ENCODE measurements at places on chromosomes 12 and 14.

DNA sequence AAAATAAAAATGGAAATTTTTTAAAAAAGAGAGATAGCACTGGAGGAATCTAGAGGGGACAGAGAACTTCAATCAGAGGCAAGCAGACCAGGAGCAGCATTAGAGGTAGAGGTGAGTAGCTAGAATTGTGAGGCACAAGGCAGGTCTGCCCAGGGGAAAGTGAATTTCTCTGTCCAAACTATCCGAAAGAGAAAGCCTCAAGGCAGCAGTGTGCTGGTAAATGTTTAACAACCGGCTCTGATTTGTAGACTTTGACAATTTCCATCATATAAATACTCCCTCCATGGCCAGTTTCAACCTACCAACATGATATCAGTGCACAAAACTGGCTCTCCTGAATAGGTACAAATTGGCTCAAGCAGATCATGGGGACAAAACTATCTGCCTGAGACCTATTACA, 160.6 kb upstream of the EGLN3 start:
- DNase-seq, result no peak

DNA sequence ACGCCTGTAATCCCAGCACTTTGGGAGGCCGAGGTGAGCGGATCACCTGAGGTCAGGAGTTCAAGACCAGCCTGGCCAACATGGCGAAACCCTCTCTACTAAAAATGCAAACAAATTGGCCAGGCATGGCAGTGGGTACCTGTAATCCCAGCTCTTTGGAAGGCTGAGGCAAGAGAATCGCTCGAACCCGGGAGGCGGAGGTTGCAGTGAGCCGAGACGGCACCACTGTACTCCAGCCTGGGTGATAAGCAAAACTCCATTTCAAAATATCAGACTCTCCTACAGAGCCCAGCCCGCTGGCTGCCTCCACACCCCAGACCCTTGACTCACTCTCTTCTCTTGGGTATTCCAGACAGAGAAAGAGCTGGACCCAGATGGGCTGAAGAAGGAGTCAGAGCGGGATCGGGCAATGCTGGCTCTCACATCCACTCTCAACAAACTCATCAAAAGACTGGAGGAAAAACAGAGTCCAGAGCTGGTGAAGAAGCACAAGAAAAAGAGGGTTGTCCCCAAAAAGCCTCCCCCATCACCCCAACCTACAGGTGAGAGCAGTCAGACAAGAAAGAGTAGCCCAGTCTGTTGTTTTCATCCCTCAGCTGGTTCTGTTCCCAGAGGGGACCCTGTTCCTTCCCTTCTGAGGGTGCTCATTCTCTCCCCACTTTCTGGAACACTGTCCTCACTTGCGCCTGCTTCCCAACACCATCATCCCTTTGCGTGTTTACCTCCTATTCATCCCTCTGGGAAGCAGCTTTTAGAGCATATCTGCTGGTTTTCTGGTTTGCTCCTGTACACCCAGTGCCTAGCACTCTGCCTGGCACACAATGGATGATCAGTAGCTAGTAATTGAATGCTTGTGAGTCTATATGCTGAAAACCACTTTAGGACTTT, 19.7 kb downstream of the AGAP2 start:
- DNase-seq, result no peak

- DNase-seq, result no peak
These were observed 114.5 kb upstream of the NCOR2 start for GRCh38 chr12:124681779-124682391.

GRCh38 chr14:72471346-72471745, 422.6 kb downstream of the DPF3 start:
- no peak for DNase-seq

DNA sequence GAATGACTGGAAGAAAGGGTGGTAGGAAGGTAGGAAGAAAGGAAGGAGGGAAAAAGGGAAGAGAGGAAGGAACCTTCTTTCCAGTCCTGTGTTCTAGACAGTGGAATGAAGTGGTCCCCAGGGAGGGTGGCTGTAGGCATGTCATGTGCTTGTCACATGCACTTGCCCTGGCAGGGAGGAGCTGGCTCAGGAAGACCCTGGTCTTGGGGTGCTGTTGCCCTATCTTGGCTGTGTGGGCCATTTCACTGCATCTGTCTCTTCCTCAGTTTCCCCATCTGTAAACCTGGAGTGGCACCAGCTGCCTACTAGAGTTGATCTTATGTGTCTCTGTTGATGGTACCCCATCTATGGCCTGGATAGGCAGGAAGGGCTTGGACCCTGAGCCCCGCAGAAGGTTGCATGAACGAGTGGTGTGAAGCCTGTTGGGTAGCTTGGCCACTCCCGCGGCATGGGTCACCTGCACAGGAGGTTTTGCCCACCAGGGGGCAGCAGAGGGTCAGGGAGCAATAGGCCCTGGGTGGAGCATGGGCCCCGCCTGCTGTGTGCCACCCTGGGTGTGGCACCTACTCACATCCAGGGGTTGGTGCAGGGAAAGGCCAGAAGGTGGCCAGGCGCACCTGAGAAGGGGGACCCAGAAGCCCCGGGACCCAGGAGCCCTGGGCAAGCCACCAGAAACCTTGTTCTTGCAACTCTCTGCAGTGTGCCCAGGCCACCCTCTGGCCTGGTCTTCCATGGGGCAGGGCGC, 25.1 kb downstream of the MEG3 start:
- no peak for DNase-seq

DNA sequence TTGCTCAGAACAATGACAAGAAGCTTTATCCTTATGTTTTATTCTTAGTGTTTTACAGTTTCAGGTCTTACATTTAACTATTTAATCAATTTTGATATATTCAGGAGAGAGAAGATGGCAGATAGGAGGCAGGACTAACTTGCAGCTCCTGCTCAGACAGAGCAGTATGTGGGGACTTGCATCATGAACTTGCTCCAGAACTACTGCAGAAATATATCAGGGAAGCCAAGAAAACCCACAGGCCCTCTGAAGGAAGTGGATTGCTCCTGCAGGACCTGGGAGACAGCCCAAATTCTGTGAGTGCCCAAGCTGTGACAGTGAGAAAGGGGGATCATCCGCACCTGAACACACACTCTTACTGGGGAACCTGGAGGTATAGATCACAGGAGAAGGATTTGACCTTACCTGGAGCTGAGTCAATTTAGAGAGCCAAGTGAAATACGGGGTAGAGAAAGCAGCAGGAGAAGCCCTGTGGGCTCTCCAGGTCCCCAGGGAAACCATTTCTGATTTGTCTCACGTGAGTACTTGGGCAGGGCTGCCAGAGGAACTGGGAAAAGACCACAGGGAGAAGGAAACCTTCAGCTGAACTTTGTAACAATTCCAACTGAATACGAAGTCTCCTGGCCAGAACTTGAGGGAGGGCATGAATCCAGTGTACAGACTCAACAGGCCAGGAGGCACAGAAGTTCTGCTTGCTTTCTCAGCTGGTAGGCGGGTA, 28.9 kb upstream of the TSPAN8 start:
- no peak for DNase-seq

- no peak for DNase-seq
These were observed 162.7 kb downstream of the ETV6 start for GRCh38 chr12:11812241-11812585.

DNA sequence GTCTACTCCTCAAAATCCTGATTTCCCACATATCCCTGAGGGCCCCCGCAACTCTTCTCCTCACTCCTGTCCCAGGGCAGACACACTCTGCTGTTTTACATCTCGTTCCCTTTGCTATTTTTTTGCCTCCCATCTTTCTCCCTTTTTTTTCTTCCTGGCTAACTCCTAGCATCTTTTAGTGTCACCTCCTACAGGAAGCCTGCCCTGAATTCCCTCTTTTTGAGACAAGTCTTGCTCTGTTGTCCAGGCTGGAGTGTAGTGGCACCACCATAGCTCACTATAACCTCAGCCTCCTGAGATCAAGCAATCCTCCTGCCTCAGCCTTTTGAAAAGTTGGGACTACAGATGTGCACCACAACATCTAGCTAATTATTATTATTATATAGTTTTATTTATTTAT, 13.3 kb downstream of the MORN3 start:
- DNase-seq, result no peak

DNA sequence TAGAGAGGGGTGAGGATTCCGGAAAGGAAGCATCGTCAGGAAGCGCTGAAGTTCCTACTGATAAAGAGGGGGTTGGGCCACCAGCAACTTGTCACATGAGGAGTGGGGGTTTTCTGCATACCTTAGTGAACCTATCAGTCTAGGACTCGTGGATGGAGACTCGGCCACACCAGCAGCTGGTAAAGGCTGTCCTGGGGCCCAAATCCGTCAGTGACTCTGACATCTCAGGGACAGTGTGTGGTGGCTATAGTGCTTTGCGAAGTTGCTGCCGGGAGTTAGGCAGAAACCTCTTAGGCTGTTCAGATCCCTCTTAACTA, 16.4 kb downstream of the RNASE2 start:
- DNase-seq, result no peak

DNA sequence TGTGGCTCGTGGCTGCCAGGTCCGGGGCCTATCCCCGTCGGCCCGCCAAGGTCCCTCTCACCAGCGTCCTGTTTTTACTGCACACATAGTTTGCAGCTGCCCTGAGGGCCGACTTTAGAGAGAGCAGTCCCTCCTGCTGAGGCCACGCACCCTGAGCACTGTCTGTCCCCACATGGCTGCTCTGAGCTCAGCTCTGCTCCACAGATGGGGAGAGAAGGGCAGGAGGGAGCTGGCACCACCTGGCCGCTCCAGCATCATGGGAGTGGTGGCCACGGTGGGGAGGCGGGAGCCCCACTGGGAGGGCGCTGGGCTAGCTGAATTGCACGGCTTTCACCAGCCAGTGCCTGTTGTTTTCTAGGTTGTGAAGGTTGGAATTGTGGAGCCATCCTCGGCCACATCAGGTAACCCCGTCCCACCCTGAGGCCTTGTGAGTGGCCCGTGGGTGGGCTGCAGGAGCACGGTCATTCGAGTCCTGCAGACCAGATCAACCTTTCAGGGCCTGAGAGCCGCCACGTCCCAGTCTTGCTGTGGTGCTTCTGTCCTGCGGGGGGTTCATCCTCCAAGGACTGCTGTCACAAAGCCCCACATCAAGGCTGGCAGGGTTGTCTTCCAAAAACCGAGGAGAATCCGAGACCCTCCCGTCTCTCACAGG, 7.4 kb upstream of the TEX22 start:
- no peak for DNase-seq

DNA sequence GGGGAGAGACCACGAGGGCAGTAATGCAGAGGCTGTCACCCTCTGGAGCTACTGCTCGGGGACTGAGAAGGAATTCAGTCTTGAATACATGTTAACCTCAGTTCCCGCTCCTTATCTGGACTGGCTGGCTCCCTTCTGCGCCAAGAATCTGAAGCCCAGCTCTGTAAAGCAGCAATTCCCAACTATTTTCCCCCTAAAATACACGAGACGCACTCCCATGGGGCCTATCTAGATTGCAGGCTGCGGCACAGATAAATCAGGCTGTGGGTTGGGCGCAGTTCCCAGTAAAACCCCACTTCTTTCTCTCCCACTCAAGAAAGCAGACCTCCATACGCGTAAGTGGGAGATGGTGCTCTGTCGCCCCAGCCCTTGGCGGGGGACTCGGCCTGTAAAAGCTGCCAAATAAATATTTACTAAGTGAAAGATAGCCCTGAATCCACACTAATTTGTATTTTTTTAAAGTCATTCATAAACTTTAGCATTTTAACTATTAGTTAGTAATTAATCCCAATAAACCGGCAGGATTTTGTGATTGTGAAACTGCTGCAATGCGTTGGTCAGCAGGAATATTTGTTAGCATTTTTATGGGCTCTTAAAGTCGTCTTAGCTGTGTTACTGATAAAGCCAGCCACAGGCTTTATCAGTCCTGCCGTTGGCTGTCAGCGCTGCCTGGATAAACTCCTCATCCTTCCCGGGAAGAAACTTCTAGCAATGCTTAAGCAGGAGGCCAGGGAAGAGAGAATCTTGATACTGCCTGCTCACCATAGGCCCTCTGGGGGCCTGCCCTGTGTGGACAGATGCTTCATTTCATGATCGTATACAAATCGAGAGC, 17.8 kb downstream of the FBXL14 start:
- DNase-seq, result peak; percentile 67

GRCh38 chr14:93245764-93246420, 38.8 kb downstream of the UBR7 start:
- peak; percentile 91 for DNase-seq

- DNase-seq, result no peak
These were observed 6.7 kb upstream of the STON2 start for GRCh38 chr14:81406863-81407262.

DNA sequence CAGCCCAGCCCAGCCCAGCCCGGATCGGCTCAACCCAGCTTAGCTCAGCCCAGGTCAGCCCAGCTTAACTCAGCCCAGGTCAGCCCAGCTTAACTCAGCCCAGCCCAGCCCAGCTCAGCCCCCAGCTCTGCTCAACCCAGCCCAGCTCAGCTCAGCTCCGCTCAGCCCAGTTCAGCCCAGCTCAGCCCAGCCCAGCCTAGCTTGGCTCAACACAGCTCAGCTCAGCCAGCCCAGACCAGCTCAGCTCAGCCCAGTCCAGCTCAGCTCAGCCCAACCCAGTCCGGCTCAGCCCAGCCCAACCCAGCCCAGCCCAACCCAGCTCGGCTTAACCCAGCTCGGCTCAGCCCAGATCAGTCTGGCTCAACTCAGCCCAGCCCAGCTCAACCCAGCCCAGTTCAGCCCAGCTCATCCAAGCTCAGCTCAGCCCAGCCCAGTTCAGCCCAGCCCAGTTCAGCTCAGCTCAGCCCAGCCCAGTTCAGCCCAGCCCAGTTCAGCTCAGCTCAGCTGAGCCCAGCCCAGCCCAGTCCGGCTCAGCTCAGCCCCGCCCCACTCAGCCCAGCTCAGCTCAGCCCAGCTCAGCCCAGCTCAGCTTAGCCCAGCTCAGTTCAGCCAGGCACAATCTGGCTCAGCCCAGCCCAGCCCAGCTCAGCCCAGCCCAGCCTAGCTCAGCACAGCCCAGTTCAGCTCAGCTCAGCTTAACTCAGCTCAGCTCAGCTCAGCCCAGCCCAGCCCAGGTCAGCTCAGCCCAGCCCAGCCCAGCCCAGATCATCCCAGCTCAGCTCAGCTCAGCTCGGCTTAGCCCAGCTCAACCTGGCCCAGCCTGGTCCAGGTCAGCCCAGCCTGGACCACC, 331.7 kb downstream of the TMEM121 start:
- DNase-seq, result no peak

- DNase-seq, result no peak
These were observed 2.0 kb downstream of the CIROP start for GRCh38 chr14:23102801-23103200.

DNA sequence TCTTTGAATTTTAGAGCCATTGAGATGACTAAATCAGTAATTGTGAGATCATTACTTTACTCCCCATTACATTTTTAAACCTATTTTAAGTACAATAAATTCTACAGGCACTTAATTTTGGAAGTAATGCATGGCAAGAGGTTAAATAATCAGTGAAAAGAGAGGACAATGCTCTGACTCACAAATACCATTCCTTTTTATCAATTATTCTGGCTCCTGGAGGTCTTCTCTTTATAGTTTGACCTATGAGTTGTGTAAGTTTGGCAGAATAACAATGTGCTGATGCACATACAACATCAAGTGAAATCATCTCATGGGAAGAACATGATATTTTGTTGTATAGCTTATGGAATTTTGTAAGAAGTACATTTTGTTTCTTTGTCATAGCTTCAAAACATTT, 166.7 kb downstream of the TMTC3 start:
- no peak for DNase-seq

- no peak for DNase-seq
These were observed 910 bp upstream of the TM7SF3 start for GRCh38 chr12:27014859-27015729.
